ENCODE measurements at places on chromosomes 11 and 22.

GRCh38 chr22:45073064-45073463 is 63.3 kb upstream of the PHF21B start:
- no peak for DNase-seq

- no peak for DNase-seq
Observed at GRCh38 chr11:60377401-60378136, 763 bp upstream of the MS4A7 start.

- no peak for DNase-seq
Observed at GRCh38 chr22:38454353-38455075, 485 bp downstream of the KCNJ4 start.

GRCh38 chr11:47617417-47617809 is 23.2 kb upstream of the C1QTNF4 start:
- DNase-seq, result no peak

GRCh38 chr11:47306484-47306844 is 36.5 kb downstream of the MADD start:
- no peak for DNase-seq

DNA sequence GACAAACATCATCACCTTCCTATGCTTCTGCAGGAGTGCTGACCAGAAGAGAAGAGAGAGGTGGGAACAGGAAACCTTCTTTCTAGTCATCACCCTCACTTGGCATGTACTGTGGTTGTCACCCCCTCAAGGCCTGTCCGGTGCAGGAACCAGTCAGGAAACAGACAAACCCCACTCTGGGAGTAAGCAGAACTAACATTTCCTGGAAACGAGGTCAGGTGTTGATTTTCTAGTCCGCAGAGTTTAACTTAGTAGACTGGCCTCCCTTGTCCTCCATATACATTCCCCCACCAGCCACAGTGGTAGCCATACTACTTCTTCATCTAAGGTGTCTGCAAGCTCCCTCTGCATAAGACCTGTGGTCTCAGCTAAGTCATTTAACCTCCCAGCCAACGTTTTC is 80.7 kb upstream of the NCAM1 start:
- no peak for DNase-seq

- no peak for DNase-seq
Observed at GRCh38 chr11:83057721-83058120, 14.0 kb downstream of the RAB30 start.

- DNase-seq, result no peak
Observed at GRCh38 chr22:38262051-38262795, 10.6 kb downstream of the TMEM184B start.

DNA sequence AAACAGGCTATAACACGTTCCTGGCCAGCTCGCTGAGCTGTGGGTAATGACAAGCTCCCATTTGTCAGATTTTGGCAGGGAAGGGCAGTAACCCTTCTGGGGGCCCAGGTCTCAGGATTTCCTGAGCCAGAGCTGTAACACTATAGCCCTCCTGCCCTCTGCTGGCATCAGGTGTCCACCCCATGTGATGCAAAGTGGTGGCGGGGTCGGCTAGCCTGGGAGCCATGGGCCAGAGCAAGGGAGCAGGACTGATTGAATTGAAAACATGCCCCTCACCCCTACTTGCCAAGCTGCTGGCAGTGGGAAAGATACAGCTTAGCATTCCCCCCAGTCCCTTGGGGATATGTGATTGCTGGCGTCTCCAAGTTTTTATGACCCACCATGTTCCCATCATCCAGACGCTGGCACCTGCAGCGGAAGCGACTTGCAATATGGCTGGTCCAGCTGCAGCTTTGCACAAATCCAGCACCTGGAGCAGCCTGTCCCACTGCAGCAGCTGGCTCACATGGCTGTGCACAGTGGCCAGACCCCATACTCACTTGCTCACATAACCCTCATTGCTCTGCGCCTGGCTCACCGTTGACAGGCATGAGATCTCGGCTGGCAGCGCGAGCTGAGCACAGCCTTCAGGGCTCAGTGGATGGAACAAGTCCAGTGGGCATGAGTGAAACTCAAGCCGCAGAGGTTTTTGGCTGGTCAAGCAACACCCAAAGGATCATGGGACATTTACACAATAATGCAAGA is 1147.8 kb downstream of the JRKL start:
- no peak for DNase-seq

DNA sequence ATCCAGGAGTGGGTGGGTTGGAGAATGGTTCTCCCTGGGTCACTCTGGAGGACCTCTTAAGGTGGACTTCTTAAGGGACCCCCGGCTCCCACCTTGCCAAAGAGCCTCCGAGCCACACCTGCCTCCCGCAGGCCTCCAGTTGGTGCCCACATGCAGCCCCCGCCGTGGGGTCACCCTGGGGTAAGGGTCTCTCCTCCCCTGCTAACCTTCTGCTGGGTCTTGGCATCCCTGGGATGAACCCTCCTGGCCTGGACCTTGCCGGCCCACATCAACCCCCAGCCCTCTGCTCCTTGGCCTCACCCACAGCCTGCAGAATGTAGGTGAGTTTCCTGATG is 12.5 kb upstream of the MUC6 start:
- no peak for DNase-seq

DNA sequence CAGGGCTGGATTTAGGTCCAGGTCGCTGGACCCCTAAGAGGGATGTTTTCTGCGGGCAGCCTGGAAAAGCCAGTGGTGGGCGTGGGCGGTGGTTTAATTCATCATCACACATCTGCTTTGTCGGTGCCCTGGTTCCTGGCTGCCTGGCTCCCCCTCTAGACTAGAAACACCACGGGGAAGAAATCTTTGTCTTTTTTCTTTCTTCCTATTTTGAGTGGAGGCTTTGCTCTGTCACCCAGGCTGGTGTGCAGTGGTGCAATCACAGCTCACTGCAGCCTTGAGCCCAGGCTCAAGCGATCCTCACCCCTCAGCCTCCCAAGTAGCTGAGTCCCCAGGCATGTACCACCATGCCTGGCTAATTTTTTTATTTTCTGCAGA is 86.6 kb upstream of the LINC01488 start:
- no peak for DNase-seq

DNA sequence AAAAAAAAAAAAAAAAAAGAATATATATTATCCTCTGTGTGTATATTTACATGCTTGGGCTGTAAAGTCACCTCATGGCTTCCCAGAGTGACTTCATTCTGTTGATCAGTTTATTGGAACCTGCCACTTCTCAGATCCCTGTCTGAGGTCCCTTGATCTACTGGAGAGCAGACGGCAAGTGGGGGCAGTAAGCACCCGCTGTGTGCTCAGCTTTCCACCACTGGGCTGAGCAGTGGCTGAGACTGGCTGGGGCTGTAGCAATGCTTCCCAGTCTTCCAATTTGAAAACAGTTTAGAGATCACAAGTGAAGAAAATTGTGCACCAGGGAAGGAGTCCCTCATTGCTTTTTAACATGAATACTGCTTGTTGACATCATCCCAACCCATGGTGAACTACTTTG is 6.9 kb upstream of the RBM4B start:
- no peak for DNase-seq

DNA sequence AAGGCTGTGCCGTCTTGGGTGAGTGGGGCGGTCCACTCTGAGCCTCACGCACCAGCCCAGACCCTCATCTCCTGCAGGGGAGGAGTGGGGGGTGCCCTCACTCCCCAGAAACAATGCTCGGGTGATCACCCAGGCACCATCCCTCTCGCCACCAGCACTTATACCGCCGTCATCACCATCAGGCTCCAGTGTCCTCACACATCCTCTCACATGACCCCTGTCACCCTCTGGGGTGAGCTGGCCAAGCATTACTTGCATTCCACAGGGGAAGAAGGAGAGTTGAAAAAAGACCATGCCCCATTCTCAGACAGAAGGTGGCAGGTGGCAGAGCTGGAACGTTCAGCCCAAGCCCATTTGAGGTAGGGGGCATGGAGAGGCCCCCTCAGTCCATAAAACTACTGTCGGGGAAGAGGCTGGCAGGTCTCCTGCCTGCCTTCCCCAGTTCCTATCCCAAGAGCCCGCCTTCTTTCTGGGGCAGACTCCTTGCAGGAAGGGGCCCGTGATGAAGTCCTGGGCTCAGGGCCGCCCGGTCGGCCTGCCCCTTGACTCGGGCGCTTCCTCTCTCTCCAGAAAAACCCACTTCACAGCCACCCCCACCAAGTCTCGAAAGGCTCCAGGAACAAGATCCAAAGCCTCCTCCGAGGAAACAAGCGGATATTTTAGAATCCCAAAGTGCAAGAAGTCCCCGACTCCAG is 153.3 kb downstream of the DSCAML1 start:
- no peak for DNase-seq

DNA sequence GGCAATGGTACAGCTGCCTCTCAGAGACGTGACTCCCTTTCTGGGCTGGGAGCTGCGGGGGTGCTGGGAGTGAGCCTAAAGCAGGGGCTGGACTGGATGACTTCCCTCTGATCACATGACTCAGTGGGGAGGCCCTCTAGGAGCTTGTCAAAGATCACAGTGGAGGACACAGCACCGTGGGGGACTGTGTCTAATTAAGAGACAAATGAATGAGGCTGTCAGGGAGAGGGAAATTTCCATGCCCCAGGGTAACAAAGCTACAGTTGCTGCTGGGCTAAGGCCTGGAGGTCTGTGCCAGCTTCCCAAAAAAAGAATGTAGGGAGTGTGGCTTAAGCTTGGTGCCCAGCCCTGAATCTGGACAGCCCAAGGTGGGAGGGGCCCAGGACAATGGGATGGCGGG is 262.8 kb upstream of the PLET1 start:
- no peak for DNase-seq

- no peak for DNase-seq
Observed at GRCh38 chr11:61026121-61027031, 54.9 kb downstream of the CD6 start.

DNA sequence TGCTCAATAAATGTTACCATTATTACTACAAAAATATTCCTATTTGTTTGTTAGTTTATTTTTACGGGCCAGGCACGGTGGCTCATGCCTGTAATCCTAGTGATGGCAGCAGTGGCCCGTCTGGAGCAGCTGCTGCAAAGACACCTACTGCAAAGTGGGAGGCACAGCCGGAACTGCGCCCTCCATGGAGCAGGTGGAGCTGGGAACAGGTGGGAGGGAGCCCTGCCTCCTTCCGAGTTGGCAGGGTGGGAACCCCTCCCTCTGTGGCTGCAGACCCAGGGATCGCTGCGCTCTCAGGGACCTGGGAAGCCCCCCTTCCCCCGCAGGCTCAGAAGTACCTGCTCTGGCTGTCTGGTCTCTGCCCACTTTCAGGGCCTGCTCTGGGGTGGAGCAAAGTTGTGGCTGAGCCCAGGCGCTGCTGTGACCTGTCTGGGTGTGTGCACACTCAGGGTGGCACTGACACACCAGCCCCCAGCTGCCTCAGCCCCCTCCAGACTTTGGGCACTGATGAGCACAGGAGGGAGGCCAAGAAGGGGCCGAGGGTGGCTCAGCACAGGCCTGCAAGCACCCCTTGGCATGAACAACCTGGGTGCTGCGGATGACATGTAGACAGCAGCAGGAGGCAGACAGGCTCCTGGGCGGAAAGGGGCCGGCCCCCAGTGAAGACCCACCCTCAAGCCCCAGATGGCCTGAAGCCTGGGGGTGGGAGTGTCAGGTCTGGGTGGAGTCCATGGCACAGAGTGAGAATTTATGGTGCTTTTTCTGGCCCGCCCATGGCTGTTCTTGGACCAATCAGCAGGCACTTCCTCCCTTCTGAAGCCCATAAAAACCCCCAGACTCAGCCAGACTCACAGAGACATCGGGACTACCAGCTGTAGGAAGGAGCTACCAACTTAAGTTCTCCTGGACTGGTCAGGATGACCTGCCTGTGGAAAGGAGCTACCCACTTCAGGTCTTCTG is 103.7 kb upstream of the CLMP start:
- DNase-seq, result no peak

GRCh38 chr22:23781065-23781464 is 5.7 kb upstream of the SMARCB1 start:
- no peak for DNase-seq

DNA sequence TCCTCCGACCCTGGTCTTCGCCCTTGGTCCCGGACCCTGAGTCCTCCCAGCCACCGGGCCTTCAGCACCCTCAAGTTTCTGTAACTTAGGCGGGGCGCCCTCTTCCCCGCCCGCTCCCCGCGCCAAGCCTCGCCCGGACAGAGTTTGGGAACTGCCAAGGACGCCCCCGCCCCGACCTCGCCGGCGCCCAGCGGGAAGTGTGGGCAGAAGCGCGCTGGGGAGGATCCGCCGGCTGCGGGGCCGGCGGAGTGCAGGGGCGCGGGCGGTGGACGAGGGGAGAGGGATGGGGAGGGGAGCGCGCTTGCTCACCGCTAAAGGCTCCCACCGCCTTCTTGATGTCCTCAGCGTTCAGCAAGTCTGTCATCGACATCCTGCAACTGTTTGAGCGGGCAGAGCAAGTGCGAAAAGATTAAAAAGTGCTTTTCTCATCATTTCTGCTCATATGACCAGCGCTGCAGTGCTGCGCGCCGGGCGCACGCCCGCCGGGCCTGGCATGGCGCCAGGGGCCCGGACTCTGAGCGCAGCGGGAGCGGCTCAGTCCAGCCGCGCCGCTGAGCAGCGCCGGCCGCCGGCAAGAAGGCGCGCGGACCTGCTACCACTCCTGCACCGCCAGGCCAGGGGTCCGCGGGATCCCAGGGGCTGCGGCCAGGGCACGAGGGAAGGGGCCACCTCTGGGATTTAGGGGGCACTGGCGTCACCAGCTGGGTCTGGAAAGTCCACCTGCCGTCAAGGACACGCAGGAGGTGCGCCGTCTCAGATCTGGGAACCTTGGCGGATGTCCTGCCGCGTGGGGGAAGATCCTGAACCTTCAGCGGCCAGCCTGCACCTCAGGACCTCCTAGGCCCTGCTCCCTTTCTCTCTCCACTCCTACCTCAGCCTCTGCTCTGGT is at the start of gene PVALB:
PVALB (minus strand) TSS at position 400 of the 889 bp plus-strand sequence; CDS start at position 370, 30 bp downstream.
- DNase-seq, result no peak

DNA sequence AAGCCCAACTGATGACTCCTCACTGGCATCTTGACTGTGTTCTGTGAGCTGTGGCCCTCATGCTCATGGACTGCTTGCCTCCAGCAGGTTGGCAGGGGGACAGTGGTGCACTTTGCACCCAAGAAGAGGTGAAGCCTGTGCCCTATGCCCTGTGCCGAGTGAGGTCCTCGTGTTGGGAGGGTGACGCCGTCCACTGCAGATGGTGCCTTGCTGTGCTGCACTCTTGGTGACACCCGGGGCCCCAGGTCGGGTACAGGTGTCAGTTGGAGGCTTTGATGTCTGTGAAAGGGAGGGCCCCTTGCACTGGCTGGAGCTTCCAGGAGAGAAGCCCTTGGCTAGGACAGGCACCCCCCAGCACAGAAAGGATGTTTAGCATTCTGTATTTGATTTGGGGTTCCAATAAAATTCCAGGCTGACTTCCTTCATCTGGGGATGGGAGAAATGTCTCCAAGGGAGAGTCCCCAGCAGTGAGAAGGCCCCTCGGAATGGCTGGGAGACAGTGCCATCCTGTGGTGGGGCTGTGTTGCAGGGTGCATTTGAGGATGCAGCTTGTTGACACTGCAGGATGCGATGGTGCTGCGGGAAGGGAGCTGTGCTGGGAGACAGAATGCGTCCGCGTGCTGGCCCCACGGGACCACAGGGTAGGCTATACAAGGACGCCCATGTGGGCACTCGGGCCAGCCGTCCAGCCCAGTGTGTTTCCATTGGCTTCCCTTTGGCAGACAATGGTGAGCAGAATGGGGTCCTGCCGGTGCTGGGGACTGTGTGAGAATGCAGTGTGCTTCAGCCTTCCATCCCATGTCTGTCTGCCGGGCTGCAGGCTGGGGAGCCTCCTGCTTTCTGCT is 2.5 kb upstream of the ZDHHC8 start:
- no peak for DNase-seq
